ENCODE measurements at places on chromosomes 7 and 10.
A peak's percentile ranks its signal among the peaks of the same experiment; 100 is the strongest.

- no peak for DNase-seq
Measured at GRCh38 chr7:159064816-159065510, 79.7 kb downstream of the VIPR2 start.

GRCh38 chr7:143395187-143396149, 13.2 kb downstream of the EPHA1 start:
- DNase-seq = no peak

GRCh38 chr10:45607276-45607675, 65.3 kb downstream of the ZFAND4 start:
- no peak for DNase-seq

DNA sequence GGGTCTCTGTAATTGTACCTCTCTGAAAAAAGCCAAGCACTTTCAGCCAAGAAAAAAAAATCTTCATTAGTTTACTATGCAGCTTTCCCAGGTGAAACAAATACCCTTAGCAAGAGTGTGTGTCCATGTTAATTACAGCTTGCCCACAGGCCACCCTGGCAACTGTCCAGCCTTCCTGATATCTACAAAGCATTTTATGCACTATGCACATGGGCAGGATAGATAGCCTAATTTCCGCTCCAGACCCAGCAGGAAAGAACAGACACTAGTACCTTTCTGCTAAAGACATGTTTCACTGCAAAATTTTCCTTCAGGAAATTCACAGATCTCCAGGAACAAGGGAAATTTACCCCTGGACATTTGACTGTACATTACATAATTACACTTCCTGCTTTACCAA, 24.4 kb downstream of the CACNA2D1 start:
- DNase-seq = no peak

DNA sequence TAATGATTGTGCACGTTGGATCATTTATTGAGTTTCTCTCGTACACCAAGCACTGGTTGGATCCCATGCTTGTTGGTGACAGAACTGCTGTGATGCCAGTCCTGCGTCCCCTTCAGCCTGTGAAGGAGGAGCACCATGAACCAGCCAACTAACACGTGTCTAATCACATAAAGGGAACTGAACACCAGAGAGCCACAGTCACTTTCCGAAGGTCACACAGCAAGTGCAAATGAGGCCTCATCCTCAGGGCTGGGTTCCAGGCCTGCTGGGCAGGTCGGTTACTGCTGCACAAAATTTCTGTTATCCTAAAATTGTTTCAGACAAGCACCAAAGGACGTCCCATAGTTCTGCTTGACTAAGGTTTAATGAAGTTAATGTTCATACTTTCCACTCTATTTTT, 332.0 kb upstream of the ZNF32 start:
- no peak for DNase-seq

- no peak for DNase-seq
Measured at GRCh38 chr7:154306036-154306435, 253.8 kb downstream of the DPP6 start.

GRCh38 chr7:39946693-39947092, 3.4 kb upstream of the CDK13 start:
- DNase-seq = no peak

DNA sequence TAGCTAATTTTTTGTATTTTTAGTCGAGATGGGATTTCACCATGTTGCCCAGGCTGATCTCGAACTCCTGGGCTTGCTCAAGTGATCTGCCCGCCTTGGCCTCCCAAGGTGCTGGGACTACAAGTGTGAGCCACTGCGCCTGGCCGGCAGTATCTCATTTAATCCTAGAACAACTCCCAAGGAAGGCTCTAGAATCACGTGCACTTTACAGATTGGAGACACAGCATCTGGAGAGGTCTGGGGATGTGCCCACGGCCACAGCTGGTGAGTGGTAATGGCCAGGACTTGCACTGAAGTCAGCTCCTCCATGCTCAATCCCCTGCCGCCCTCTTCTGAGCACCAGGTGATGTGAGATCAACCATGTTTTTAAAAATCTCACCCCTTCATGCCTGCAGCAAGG, 43.1 kb downstream of the CARD11 start:
- no peak for DNase-seq

GRCh38 chr10:75708060-75708459, 276.6 kb downstream of the LRMDA start:
- no peak for DNase-seq

GRCh38 chr7:1664711-1665548, 5.1 kb upstream of the ELFN1 start:
- peak; percentile 53 for DNase-seq

DNA sequence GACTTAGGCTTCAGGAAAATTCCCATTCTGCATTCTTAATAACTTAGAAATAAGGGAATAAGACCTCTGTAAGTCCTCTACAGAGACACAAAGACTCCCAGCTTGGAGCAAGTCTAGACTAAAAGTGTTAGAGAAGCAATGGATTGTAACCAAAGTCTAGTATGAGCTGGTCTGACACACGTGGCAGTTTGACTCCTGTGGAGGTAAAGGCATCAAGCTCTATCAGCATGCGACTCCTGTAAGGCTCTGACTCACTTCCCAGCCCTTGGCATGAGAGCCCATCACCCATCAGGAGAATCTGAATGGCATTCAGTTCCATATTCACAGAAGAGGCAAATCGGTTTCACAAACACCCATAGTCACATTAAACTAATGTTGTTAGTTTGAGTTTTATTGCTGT, 4.4 kb upstream of the VSTM4 start:
- no peak for DNase-seq

DNA sequence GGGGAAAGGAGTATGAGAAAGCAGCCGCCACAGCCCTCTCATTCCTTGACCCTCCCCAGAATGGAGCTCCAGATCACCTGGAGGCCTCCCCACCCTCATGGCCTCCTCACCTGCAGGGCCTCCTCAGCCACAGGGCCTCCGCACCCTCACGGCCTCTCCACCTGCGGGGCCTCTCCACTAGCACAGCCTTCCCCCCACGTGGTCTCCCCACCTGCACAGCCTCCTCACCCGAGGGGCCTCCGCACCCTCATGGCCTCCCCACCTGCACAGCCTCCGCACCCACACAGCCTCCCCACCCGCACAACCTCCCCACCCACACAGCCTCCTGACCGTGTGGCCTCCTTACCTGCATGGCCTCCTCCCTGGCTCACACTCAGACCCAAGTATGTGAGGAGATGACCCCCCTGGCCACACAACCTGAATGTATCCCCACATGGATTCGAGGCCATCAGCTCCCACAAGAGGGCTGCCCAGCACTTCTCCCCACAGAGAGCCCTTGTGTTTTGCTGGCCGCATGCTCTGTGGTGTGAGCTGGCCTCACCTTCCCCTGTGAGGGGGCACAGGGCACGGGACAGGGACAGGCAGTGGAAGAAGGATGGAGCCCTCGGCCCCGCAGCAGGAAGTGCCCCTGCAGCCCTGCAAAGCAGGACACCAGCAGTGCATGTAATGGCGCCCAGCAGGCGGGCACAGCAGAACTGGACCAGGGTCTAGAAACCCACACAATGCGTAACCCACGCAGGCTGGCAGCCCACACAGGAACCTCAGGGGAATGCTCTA, 3.1 kb downstream of the DIP2C start:
- DNase-seq = no peak

- DNase-seq = no peak
Measured at GRCh38 chr10:15518250-15518649, 147.2 kb upstream of the FAM171A1 start.

- no peak for DNase-seq
Measured at GRCh38 chr7:155231941-155232340, 65.7 kb upstream of the INSIG1 start.

- no peak for DNase-seq
Measured at GRCh38 chr10:100436255-100436654, 26.6 kb upstream of the WNT8B start.

DNA sequence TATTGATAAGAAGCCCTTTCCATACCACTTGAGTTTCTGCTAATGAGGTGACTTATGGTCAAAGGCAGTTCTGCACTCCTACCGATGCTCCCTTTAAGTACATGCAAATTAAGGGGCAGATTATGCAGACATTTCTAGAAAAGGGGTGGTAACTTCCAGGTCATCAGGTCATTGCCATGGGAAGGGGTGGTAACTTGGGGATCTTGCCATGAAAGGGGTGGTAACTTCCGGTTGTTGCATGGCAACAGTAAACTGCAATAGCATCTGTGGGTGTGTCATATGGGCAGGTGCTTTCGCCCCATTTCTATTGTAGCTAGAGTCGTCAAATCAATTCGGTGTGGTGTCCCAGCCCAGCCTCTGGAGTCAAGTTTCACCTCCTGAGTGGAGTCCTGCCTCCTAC, 150.9 kb downstream of the UBE2H start:
- DNase-seq = no peak

DNA sequence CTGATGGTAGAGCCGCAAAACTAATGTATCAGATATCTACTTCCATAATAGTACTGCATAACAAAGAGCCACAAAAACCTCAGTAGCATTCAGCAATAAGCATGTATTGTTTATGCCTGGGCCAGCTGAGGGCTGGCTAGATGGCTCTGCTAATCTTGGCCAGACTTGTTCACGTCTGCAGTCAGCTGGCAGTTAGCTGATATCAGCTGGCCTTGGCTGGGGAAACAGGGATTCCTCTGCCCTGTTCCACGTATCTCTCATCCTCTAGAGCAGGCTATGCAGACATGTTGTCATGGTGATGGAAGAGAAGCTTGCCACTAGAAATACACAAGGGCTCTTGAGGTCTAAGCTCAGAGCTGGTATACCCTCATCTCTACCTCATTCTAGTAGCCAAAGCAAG, 62.9 kb downstream of the GRM8 start:
- DNase-seq = no peak

All from NCI-H2171 (cell line).